Activated CD8-positive, alpha-beta memory T cell treated with anti-CD3 and anti-CD28 coated beads for 36 hours (primary cell): ENCODE measurements at places on chromosomes 3 and 15. TPM values are rescaled to one million over a fixed set of nuclear protein-coding genes. Genes with fewer than 3 reads are reported as not detected.

MTHFS gene
- total RNA-seq: 27.8 TPM

CHD2 gene
- total RNA-seq: 92.3 TPM

FES gene
- total RNA-seq: 3.5 TPM

DHFR2 gene
- total RNA-seq: 8.1 TPM

LNP1 gene
- 1.7 TPM for total RNA-seq

IL17RE gene
- total RNA-seq: 0.70 TPM

C3orf33 gene
- 2.5 TPM for total RNA-seq

OSBPL10 gene
- total RNA-seq: 3.6 TPM

CX3CR1 gene
- 0.21 TPM for total RNA-seq

REC114 gene
- total RNA-seq: not detected

CDCP1 gene
- total RNA-seq: 1.7 TPM

TEX55 gene
- not detected for total RNA-seq

MOBP gene
- not detected for total RNA-seq

KNL1 gene
- 22.1 TPM for total RNA-seq

CTXN2 gene
- not detected for total RNA-seq
